ENCODE measurements at places on chromosomes 2 and 18. TPM values are rescaled to one million over a fixed set of nuclear protein-coding genes. Genes with fewer than 3 reads are reported as not detected.

ANO7 gene
- total RNA-seq: 0.10 TPM

SULT6B1 gene
- not detected for total RNA-seq

INPP1 gene
- 16.7 TPM for total RNA-seq

IMP4 gene
- 52.1 TPM for total RNA-seq

GCG gene
- not detected for total RNA-seq

CCDC74A gene
- total RNA-seq: 2.2 TPM

RETREG2 gene
- 35.0 TPM for total RNA-seq

HOXD3 gene
- total RNA-seq: 1.9 TPM

DUSP2 gene
- 8.0 TPM for total RNA-seq

CNGA3 gene
- 0.51 TPM for total RNA-seq

LYG2 gene
- not detected for total RNA-seq

AKAIN1 gene
- not detected for total RNA-seq

CAPN10 gene
- total RNA-seq: 24.3 TPM

SOWAHC gene
- total RNA-seq: 23.0 TPM

HOXD13 gene
- total RNA-seq: not detected

EEF1B2 gene
- total RNA-seq: 358 TPM

VWA3B gene
- total RNA-seq: 0.10 TPM

NT5DC4 gene
- total RNA-seq: 0.21 TPM

KLHL14 gene
- total RNA-seq: 1.3 TPM

C2orf92 gene
- 8.5 TPM for total RNA-seq

ALPI gene
- not detected for total RNA-seq

CXCR1 gene
- total RNA-seq: 0.31 TPM

CRACDL gene
- total RNA-seq: 5.7 TPM

B3GNT7 gene
- 2.8 TPM for total RNA-seq

GRP gene
- 1.3 TPM for total RNA-seq

CYRIA gene
- total RNA-seq: 10.9 TPM

HOXD4 gene
- total RNA-seq: 1.5 TPM

GKN1 gene
- total RNA-seq: not detected

EML6 gene
- total RNA-seq: 10.8 TPM

CXCR2 gene
- 0.31 TPM for total RNA-seq

REG1B gene
- not detected for total RNA-seq

DNAJC5G gene
- total RNA-seq: not detected

IL36G gene
- total RNA-seq: not detected

UGT1A5 gene
- 0.51 TPM for total RNA-seq

LHCGR gene
- total RNA-seq: 0.51 TPM

GULP1 gene
- total RNA-seq: 62.0 TPM

G6PC2 gene
- not detected for total RNA-seq

C1QL2 gene
- total RNA-seq: not detected

SP9 gene
- total RNA-seq: 1.4 TPM

KCNE4 gene
- 6.7 TPM for total RNA-seq

CDH19 gene
- 10.8 TPM for total RNA-seq

CTAGE1 gene
- not detected for total RNA-seq

STON1 gene
- total RNA-seq: 13.4 TPM

PDE1A gene
- 6.2 TPM for total RNA-seq

ALK gene
- 0.41 TPM for total RNA-seq

GALR1 gene
- 0.21 TPM for total RNA-seq

RPRM gene
- 0.21 TPM for total RNA-seq

BCL2 gene
- 47.3 TPM for total RNA-seq

RGPD5 gene
- 53.6 TPM for total RNA-seq

EN1 gene
- 0.41 TPM for total RNA-seq

DPP4 gene
- total RNA-seq: 3.2 TPM

CFAP65 gene
- total RNA-seq: not detected

PARD6G gene
- 11.6 TPM for total RNA-seq

SCYGR4 gene
- not detected for total RNA-seq
